Activated B cell treated with CpG ODN at 0.5 μM for 24 hours (primary cell): ENCODE measurements at places on chromosomes 11 and 22.

DNA sequence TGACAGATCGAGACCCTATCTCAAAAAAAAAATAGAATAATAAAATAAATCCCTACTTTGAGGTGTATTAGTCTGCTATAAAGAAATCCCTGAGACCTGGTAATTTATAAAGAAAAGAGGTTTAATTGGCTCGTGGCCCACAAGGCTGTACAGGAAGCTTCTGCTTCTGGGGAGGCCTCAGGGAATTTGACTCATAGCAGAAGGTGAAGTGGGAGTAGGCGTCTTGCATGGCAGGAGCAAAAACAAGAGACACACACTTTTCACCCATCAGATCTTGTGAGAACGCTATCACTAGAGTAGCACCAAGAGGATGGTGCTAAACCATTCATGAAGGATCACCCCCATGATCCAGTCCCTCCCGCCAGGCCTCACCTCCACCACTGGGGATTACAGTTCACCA, 29.2 kb downstream of the CDPF1 start:
- no peak for DNase-seq

- no peak for DNase-seq
These were observed 24.6 kb upstream of the RTN4R start for GRCh38 chr22:20292673-20293232.

- DNase-seq, result no peak
These were observed 23.5 kb downstream of the KCTD17 start for GRCh38 chr22:37075046-37075445.

GRCh38 chr22:43230971-43231723, 44.2 kb upstream of the TTLL12 start:
- peak; percentile 53 for DNase-seq

DNA sequence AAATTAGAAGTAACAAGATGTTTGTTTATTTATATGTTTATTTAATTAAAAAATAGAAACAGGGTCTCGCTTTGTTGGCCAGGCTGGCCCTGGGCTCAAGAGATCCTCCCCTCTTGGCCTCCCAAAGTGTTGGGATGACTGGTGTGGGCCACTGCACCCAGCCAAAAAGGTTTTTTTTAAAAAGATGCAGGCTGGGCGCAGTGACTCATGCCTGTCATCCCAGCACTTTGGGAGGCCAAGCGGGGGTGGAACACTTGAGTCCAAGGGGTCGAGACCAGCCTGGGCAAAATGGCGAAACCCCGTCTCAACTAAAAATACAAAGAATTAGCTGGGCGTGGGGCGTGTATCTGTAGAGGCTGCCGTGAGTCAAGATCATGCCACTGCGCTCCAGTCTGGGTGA, 13.4 kb downstream of the DRD4 start:
- no peak for DNase-seq

- DNase-seq, result no peak
These were observed 83.5 kb upstream of the FAT3 start for GRCh38 chr11:92141159-92141558.

GRCh38 chr11:102111787-102112508, 1.7 kb downstream of the YAP1 start:
- no peak for DNase-seq
